Dorsolateral prefrontal cortex (tissue), 122 donors: ENCODE measurements at places on chromosomes 12 and 14.

- no peak for DNase-seq
Measured at GRCh38 chr12:131735476-131736445, 24.9 kb downstream of the SFSWAP start.

DNA sequence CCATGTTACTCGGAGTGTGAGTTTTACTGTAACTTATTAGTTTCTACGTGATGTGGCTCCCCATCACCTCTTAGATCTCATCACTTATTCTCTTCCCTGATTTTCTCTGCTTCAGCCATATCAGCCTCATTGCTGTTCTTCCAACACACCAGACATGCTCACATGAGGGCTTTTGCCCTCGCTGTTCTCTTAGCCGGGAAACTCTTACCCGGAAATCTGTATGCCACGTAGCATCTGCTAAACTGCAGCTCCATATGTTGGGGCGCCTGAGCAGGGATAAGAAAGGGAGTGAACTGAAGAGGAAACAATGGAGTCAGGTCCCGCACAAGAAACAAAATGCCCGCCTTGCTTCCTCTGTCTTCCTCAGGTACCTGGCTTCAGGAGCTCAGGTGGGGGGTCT is 16.6 kb downstream of the SMUG1 start:
- DNase-seq, result no peak

DNA sequence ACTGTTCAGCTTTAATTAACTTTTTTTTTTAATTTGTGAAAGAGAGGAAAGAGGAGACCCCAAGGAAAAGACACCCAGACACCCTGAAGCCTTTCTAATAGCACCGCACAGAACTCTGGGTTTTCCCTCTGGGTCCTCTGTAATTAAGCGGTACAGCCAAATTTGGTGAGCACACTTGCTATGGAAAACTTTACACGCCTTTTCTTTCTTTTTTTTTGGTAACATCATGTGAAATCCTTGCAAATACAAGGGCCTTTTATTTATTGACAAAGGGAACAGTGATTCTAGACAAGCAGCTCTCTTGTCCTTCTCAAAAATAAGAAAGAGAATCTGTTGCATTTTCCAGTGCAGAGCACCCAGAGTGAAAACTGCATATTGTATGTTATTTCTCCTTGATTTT is 44.4 kb upstream of the CPM start:
- DNase-seq, result no peak

- no peak for DNase-seq
Measured at GRCh38 chr12:106978035-106978800, 8.7 kb downstream of the MTERF2 start.

GRCh38 chr14:101193845-101194372 is 290.4 kb upstream of the RTL1 start:
- DNase-seq, result no peak

GRCh38 chr14:85454226-85454813 is 75.6 kb upstream of the FLRT2 start:
- no peak for DNase-seq

DNA sequence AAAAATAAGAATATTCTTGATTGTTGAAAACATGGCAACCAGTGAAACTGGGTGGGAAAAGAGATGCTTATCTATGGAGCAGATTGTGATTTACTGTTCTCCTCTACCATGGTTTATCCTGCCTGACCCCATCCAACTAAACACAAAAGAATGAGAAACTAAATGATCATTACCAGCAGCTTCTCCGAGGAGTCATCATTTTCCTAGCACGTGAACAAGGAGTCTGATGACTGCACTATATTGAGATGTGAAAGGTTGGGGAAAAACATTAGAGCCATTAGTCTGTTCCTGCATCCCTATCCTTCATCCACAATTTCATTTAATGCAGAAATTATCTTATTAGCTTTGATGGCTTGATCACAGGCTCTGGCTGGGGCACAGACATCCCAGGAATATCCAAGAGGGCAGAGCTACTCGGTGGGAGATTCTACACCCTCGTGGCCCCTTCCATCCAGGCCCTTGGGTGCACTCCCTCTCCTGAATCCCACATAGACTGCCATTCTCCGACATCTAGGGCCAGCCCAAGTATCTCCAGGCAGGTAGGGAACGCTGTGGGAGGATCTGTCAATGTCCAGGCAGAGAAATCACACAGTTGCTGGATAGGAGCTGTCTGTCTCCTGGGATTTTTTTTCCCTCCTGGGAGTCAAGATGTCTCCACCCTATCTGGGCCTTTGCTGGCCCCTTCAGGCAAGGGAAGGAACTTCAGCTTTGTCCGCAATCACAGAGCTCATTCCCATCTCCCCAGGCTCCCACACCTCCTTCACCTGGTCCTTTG is 43.3 kb upstream of the DHRS4 start:
- DNase-seq, result peak; percentile 34

GRCh38 chr14:105425823-105426247 is 6.2 kb downstream of the MTA1 start:
- no peak for DNase-seq

DNA sequence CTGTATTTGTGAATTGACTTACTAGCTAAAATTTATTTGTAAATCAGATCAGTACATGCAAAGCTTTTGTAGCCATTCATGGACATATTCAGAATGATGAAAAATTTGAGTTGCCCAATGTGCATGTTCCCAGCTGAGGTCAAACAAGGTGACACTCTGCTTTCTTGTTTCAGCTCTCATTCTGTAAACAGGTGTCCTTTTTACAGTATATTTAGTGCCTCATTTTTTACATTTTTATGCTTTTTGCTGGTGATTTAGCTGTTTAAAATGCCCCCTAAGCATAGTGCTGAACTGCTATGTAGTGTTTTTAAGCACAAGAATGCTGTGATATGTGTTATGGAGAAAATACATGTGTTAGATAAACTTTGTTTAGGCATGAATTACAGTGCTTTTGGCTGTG is 76.3 kb downstream of the MIA2 start:
- DNase-seq, result no peak

DNA sequence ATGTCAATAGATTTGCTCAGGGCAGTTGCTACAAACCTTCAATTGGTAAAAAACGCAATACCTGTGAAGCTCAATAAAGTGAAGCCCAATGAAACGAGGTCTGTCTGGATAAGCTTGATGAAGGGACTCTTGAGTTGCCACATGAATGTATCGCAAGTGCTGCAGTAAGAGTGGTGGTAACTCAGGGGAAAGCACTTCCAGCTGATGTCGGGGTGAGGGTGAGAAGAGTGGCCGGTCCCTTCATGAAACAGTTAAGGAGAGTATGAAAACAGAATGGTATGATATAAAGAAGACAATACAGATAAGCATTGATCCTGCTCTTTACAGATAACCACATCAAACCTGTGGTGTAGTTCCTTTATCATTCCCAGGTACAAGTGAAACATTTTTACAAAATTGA is 83.4 kb upstream of the EVL start:
- DNase-seq, result no peak

DNA sequence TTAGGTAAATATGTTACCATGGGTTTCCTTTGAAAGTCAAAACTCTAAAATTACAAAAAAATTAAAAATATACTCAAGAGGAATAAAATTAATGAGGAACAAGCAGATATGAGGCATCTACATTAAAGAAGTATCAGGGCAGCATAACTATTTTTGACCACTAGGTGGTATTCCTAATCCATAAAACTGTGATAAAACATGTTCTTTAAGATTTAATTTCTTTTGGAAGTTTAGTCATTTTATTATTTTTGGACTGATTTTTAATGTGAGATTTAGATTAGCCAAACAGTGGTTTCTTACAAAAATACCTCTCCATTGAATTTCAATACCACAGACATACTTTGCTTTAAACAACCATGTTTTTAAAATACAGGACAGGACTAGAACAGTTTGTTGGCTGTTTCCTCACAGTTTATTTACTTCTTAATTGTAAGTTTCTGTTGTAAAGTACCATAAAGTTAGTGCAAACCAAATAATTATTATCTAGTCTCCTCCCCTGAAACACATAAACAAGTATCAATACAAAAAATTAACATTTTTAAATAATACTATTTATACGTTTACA is 49.8 kb downstream of the NTS start:
- DNase-seq, result no peak

- no peak for DNase-seq
Measured at GRCh38 chr14:100652744-100653143, 65.5 kb upstream of the BEGAIN start.

GRCh38 chr14:95545515-95546168 is 10.8 kb downstream of the GLRX5 start:
- no peak for DNase-seq

GRCh38 chr14:52992236-52992870 is 41.5 kb upstream of the FERMT2 start:
- DNase-seq, result no peak

DNA sequence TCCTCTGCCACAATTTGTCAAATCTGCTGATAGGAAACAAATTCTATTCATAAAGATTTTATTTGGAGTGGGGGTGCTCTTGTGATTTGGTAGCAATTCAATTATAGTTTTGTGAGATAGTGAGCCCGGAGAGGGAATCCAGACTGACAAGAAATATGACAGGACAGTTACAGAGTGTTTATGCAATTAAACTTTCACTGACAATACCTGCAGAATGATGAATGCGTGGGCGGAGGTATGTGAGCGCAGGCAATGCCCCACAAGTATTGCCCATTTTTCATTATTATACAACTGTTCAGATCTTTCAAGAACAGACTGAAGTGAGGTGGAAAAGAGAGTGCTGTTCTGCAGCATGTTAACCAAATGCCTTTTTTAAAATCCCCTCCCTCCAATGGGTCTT is 259.0 kb downstream of the EGLN3 start:
- DNase-seq, result no peak

DNA sequence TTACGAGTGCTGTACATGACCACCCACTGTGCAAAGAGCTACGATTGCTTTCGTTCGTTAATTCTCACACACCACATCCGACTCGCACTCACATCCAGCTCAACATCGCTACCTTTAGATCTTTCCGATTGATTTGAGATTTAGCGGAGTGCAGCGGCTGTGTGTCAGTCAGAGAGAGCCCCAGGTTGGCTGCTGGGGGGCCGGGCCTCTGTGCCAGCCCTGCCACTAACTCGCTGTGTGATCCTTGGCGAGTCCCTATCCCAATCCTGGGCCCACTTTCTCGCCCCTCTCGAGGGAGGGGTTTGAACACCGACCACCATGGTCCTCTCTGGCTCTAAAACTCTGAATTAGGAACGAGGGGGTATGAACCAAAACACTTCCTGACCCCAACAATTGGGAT is 8.6 kb downstream of the DLK1 start:
- no peak for DNase-seq
